ENCODE measurements at places on chromosomes 3 and 15. TPM values are rescaled to one million over a fixed set of nuclear protein-coding genes. Genes with fewer than 3 reads are reported as not detected.

The TM4SF1 gene
- total RNA-seq: 2.2 TPM

The EID1 gene
- 112 TPM for total RNA-seq

The PRTG gene
- total RNA-seq: 4.4 TPM

The CHRFAM7A gene
- 4.3 TPM for total RNA-seq

The CPNE9 gene
- 3.8 TPM for total RNA-seq

The RASGRF1 gene
- total RNA-seq: 0.33 TPM

The TMEM158 gene
- total RNA-seq: 29.1 TPM

The IL16 gene
- 0.28 TPM for total RNA-seq

The LSAMP gene
- 0.66 TPM for total RNA-seq

The DLEC1 gene
- total RNA-seq: 2.0 TPM

The DNAJA4 gene
- 0.35 TPM for total RNA-seq

The FURIN gene
- 35.1 TPM for total RNA-seq

The SLC28A1 gene
- total RNA-seq: not detected

The CHRNA5 gene
- total RNA-seq: 21.6 TPM

The POPDC2 gene
- total RNA-seq: 0.37 TPM

The NLGN1 gene
- total RNA-seq: 5.5 TPM

The ARHGAP31 gene
- 2.4 TPM for total RNA-seq

The PAQR5 gene
- total RNA-seq: 1.6 TPM

The MORC1 gene
- total RNA-seq: not detected

The TNIK gene
- 10.2 TPM for total RNA-seq

The TGM4 gene
- not detected for total RNA-seq

The GPR87 gene
- 0.18 TPM for total RNA-seq

The ECE2 gene
- total RNA-seq: not detected

The HRH1 gene
- 0.74 TPM for total RNA-seq

The NR2E3 gene
- 0.35 TPM for total RNA-seq

The ZNF80 gene
- total RNA-seq: not detected

The CCDC80 gene
- total RNA-seq: 4.6 TPM

The EEF1AKMT4 gene
- total RNA-seq: 9.8 TPM

The TAGLN3 gene
- 6.4 TPM for total RNA-seq

The TRIM42 gene
- not detected for total RNA-seq

The GXYLT2 gene
- total RNA-seq: 2.6 TPM

The A4GNT gene
- not detected for total RNA-seq

The SOX14 gene
- 0.57 TPM for total RNA-seq

The MLH1 gene
- total RNA-seq: 45.1 TPM

The ANKRD34C gene
- not detected for total RNA-seq

The ADAMTS7 gene
- total RNA-seq: 25.0 TPM

The ADAMTS17 gene
- total RNA-seq: 2.9 TPM

The BUB1B gene
- 83.2 TPM for total RNA-seq

The GASK1A gene
- 5.3 TPM for total RNA-seq

The PIK3CB gene
- total RNA-seq: 33.0 TPM
